ENCODE measurements at places on chromosomes 7 and 10. TPM values are rescaled to one million over a fixed set of nuclear protein-coding genes. Genes with fewer than 3 reads are reported as not detected.
A peak's percentile ranks its signal among the peaks of the same experiment; 100 is the strongest.

DNA sequence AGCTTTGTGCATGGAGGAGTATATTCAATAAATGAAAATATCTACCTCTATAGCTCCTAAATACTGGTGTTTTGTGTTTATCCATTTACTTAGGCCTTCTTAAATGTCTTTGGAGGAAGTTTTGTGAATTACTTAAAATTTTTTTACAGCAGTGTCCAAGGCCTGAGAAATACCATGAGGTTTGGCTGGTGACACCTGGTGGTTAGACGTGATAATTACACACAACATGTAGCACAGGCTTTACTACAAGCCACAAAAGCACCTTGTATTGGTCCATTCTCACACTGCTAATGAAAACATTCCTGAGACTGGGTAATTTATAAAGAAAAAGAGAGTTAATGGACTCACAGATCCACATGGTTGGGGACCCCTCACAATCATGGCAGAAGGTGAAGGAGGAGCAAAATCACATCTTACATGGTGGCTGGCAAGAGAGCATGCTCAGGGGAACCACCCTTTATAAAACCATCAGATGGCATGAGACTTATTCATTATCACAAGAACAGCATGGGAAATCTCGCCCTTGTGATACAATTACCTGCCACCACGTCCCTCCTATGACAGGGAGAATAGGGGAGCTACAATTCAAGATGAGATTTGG, 20.6 kb downstream of the HYAL4 start:
- peak; percentile 67 for DNase-seq
- no peak overlapping the region for H3K4me3 ChIP-seq
- no peaks in the 10 kb centered on the region for H3K4me1 ChIP-seq
- H3K27me3 ChIP-seq: peaks cover 3% of the 10 kb centered on the region

DNA sequence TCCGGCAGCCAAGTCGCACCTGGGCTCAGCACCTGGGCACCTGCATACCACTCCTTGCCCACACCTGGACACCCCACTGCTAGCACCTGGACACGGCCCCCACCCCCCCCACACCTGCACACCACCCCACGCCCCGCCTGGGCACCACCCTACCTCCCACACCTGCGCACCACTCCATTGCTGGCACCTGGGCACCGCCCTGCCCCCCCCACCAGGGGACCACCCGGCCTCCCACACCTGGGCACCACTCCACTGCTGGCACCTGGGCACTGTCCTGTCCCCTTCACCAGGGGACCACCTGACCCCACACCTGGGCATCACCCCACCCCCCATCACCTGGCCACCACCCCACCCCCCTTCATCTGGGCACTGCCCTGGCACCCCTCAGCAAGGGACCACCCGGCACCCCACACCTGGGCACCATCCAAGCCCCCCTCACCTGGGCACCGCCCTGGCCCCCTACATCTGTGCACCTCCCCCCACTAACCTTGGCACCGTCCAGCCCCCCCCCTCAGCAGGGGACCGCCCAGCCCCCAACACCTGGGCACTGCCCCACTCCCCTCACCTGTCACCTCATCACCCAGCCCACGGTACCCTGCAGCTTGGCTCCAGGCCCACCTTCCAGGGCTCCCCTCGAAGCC, 33.8 kb upstream of the RNF32 start:
- no peak overlapping the region for H3K27ac ChIP-seq
- H3K27me3 ChIP-seq: peaks cover 2% of the 10 kb centered on the region
- no peak overlapping the region for H3K4me3 ChIP-seq
- no peaks in the 10 kb centered on the region for H3K36me3 ChIP-seq
- DNase-seq: no peak

DNA sequence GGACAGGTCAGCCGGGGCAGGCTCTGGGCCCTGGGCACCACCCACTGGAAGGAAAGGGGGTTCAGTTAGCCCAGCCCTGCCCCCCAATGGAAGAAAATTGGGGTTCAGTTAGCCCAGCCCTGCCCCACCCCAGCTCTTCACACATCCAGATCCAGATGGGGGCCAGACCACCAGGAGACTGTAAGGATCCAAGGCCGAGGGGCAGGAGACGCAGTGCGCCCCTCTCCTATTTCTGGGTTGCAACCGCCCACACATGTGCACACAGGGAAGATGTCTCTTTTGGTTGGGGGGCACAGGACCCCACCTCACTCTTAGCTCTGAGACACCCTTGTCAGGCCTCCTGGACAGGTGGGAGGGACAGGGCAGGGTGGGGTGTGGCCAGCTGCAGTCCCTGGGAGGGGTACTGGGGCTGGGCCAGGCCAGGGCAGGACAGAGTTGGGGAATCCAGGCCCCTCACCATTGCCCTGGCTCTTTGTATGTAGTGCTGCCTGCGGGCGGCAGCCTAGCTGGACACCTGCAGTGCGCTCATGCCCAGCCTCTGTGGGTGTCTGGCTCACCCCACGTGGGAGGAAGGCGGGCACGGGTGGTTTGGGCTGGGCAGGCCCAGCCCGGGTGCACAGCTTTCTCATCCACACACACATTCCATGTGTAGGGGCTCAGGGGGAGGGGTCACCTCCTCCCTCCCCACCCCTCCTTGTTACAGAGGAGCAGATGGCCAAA, 141.2 kb downstream of the LHPP start:
- no peak overlapping the region for H3K4me3 ChIP-seq
- H3K27me3 ChIP-seq: peaks cover 4% of the 10 kb centered on the region
- no peak for DNase-seq
- no peaks in the 10 kb centered on the region for H3K36me3 ChIP-seq

GRCh38 chr10:79079490-79080355, 11.0 kb downstream of the ZMIZ1 start:
- peaks cover 83% of the 10 kb centered on the region for H3K4me1 ChIP-seq
- H3K27me3 ChIP-seq: no peaks in the 10 kb centered on the region
- no peaks in the 10 kb centered on the region for H3K36me3 ChIP-seq
- H3K27ac ChIP-seq: peak overlapping the region; percentile 61
- H3K4me3 ChIP-seq: no peak overlapping the region

GRCh38 chr10:69646185-69647060, 16.4 kb downstream of the FAM241B start:
- DNase-seq: no peak
- H3K27ac ChIP-seq: no peak overlapping the region
- no peaks in the 10 kb centered on the region for H3K36me3 ChIP-seq
- H3K4me1 ChIP-seq: no peaks in the 10 kb centered on the region

- no peak overlapping the region for H3K4me3 ChIP-seq
- no peak for DNase-seq
- no peaks in the 10 kb centered on the region for H3K27me3 ChIP-seq
Measured at GRCh38 chr10:97573672-97574071, 1.1 kb downstream of the ANKRD2 start.

- H3K36me3 ChIP-seq: no peaks in the 10 kb centered on the region
- no peaks in the 10 kb centered on the region for H3K4me1 ChIP-seq
- no peak overlapping the region for H3K27ac ChIP-seq
- no peak overlapping the region for H3K4me3 ChIP-seq
- DNase-seq: no peak
Measured at GRCh38 chr10:58307676-58308075, 27.1 kb upstream of the UBE2D1 start.

GRCh38 chr7:143171697-143172096, 11.5 kb upstream of the TAS2R39 start:
- H3K36me3 ChIP-seq: no peaks in the 10 kb centered on the region
- H3K27me3 ChIP-seq: no peaks in the 10 kb centered on the region
- no peak for DNase-seq
- H3K27ac ChIP-seq: no peak overlapping the region

DNA sequence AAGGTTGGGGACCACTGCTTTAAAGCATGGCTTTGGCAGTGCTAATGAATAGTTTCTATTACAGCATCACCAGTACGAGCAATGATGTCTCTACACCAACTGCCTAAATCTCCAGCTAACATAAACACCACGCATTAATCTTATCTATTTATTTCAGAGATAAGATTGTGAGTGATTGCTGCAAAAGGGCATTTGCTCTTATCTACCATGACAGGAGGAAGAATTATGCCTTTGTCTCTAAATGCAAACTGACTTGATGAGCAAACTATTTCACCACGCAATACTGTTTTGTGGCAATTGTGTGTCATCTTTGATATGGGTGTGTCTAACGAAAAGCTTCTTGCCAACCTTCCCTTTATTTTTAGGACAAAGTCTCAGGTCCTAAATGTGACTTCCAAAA, 684.9 kb downstream of the SORCS1 start:
- no peaks in the 10 kb centered on the region for H3K4me1 ChIP-seq
- DNase-seq: no peak
- H3K27ac ChIP-seq: no peak overlapping the region
- H3K36me3 ChIP-seq: no peaks in the 10 kb centered on the region

- H3K4me3 ChIP-seq: no peak overlapping the region
- no peaks in the 10 kb centered on the region for H3K27me3 ChIP-seq
- H3K4me1 ChIP-seq: peaks cover 7% of the 10 kb centered on the region
- H3K27ac ChIP-seq: peak overlapping the region; percentile 32
- peaks cover 10% of the 10 kb centered on the region for H3K36me3 ChIP-seq
- no peak for DNase-seq
Measured at GRCh38 chr10:15124190-15124589, 27.0 kb downstream of the RPP38 start.

GRCh38 chr10:2984682-2985081, 82.7 kb upstream of the PFKP start:
- peaks cover 6% of the 10 kb centered on the region for H3K4me1 ChIP-seq
- H3K36me3 ChIP-seq: no peaks in the 10 kb centered on the region
- DNase-seq: no peak
- no peak overlapping the region for H3K27ac ChIP-seq

- no peaks in the 10 kb centered on the region for H3K27me3 ChIP-seq
- no peak for DNase-seq
- no peak overlapping the region for H3K27ac ChIP-seq
- H3K4me1 ChIP-seq: peaks cover 4% of the 10 kb centered on the region
- H3K36me3 ChIP-seq: 0 out of 2 replicates have a peak, but pooled peaks cover 2% of the 10 kb centered on the region
Measured at GRCh38 chr7:3959364-3959763, 658.3 kb downstream of the SDK1 start.

GRCh38 chr10:8513155-8514147, 459.0 kb downstream of the GATA3 start:
- no peak overlapping the region for H3K4me3 ChIP-seq
- no peaks in the 10 kb centered on the region for H3K27me3 ChIP-seq
- DNase-seq: no peak
- H3K4me1 ChIP-seq: no peaks in the 10 kb centered on the region
- H3K27ac ChIP-seq: no peak overlapping the region

DNA sequence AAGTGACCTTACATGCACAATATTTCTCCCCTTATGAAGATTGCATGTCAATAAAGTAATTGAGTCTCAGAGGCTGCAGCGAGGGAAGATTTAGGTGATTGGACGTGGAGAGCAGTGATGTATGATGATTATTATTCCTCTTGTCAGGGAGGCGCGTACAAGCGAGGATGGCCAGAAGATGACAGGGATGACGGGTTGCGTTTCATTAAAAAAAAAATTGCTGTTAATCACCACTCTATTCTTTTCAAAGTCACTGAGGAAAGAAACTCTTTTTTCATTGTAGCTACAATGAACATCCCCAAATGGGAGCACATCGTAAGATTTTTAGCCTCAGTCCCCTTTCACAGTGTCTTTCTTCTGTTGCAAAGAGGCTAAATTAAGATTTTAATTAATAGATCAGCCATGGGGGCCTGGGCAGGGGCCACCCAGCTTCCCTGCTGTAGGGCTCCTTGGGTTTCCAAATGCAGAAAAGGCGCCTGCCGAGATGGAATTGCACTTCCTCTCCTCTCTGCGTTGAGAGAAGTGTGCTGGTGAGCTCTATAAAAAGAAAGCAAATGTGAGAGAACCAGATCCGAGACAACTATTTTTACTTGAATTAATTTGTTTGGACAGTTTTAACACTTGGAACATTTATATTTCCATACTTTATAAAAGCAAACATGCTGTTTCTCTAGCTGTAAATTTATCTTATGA, 998.1 kb downstream of the LRMDA start:
- H3K4me3 ChIP-seq: no peak overlapping the region
- DNase-seq: no peak
- peaks cover 21% of the 10 kb centered on the region for H3K4me1 ChIP-seq
- no peaks in the 10 kb centered on the region for H3K27me3 ChIP-seq
- H3K36me3 ChIP-seq: no peaks in the 10 kb centered on the region

GRCh38 chr7:47103498-47104205, 478.3 kb downstream of the TNS3 start:
- no peak for DNase-seq
- no peaks in the 10 kb centered on the region for H3K4me1 ChIP-seq
- no peak overlapping the region for H3K27ac ChIP-seq
- H3K27me3 ChIP-seq: no peaks in the 10 kb centered on the region

GRCh38 chr7:35003679-35004303, 33.5 kb downstream of the DPY19L1 start:
- DNase-seq: peak; percentile 90
- peak overlapping the region; percentile 67 for H3K27ac ChIP-seq
- H3K36me3 ChIP-seq: no peaks in the 10 kb centered on the region
- H3K27me3 ChIP-seq: no peaks in the 10 kb centered on the region

DNA sequence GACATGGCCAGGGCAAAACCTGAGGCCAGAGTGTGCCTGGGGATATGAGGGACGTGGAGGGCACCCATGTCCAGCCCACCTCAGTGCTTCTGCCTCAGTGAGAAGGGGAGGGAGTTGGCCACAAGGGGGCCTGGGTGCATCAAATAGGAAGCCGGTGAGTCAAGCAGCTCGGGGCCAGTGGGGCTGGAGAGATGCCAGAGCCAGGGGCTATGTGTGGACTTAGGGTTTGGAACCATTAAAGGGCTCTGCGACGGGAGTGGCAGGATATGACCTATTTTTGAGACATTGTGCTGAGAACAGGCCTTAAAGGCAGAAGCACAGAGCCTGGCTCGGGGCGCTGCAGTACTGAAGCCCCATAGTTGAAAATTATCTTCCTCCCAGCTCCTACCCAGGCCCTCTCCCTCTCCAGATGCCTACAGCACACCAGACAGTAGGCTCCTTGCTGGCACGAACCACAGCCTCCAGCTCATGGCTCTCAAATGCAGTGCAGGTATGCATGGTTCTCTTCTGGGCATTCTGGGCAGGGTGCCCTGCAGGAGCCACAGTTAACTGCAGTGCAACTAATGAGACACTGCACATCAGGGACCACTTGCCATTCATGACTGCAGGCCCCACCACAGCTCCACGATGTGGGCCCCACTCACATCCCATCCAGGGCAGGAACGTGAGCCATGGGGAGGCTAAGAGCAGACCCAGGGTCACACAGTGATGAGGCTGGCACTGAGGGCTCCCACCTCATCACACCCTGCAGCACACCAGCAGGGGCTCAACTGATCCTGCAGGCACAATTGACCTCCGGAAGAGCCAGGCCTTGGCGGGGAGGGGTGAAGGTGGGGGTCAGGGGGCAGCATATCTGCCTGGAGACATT, 7.2 kb upstream of the PGAM2 start:
- peaks cover 12% of the 10 kb centered on the region for H3K4me1 ChIP-seq
- no peaks in the 10 kb centered on the region for H3K27me3 ChIP-seq

DNA sequence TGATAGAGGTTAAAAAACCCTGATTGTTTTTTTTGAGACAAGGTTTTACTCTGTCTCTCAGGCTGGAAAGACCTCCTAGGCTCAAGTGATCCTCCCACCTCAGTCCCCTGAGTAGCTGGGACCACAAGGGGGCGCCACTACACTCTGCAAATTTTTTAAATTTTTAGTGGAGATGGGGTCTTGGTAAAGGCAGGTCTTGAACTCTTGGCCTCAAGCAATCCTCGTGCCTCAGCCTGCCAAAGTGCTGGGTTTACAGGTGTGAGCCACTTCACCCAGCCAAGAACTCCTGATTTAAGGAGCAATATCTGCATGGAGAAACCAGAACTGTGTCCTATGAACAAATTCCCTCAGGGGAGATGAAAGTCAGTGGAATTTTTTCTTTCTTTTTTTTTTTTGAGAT, 7.3 kb upstream of the KLHDC10 start:
- no peaks in the 10 kb centered on the region for H3K36me3 ChIP-seq
- H3K27me3 ChIP-seq: no peaks in the 10 kb centered on the region

WNT8B gene
- total RNA-seq: not detected

MUC12 gene
- not detected for total RNA-seq

FFAR4 gene
- not detected for total RNA-seq

TRIM74 gene
- not detected for total RNA-seq

TMEM184A gene
- 0.28 TPM for total RNA-seq

UCMA gene
- total RNA-seq: not detected

Data from IMR-90 (cell line).